ENCODE measurements at places on chromosomes 3 and 15.
A peak's percentile ranks its signal among the peaks of the same experiment; 100 is the strongest.

DNA sequence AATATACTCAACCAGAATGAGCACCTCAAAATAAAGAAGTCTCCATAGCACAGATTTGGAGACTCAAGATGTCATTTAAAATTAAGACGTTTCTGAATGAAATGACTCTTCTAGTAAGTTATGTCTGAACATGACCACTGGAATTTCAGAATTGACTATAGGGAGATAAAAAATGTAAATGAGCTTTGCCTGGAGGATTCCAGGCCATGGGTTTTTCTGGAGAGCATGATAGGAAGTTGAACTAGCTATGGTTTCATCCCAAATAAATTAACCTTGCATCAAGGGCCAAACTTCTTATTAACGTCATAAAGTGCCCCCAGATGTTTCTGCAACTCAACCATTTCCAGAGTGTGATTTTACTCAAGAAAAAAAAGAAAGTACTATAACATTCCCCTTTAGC, 222.6 kb upstream of the NR2F2 start:
- DNase-seq: no peak

DNA sequence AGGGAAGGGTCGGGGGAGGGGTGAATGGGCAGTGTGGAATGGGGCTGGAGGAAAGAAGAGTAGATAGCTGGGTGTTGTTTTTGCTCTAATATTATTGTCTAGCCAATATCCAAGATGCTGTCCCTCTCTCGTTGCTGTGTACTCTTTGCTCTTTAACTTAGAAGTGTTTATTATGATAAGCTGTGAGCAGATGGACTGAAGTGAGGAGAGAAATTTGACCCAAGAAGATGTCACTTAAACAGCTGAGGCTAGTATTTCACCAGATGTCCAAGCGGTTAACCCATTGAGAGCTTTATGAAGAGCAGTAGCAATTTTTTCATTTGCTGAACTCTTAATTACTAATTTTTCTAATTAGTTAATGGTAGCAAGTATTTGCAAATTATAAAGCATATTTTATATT, 212.2 kb upstream of the TP63 start:
- DNase-seq: no peak

DNA sequence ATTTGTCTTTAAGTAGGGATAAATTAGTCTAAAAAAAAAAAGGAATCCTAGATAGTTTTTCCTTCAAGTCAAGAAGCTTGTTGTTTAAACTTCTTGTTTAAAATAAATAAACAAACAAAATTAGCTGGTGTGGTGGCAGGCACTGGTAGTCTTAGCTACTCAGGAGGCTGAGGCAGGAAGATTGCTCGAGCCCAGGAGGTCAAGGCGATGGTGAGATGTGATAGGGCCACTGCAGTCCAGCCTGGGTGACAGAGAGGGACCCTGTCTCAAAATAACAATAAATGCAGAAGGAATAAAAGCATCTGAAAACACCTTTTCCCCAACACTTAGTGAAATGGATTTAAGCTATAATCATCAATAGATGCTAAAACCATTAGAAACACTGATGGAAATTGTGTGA, 19.0 kb downstream of the GLB1 start:
- no peak for DNase-seq

DNA sequence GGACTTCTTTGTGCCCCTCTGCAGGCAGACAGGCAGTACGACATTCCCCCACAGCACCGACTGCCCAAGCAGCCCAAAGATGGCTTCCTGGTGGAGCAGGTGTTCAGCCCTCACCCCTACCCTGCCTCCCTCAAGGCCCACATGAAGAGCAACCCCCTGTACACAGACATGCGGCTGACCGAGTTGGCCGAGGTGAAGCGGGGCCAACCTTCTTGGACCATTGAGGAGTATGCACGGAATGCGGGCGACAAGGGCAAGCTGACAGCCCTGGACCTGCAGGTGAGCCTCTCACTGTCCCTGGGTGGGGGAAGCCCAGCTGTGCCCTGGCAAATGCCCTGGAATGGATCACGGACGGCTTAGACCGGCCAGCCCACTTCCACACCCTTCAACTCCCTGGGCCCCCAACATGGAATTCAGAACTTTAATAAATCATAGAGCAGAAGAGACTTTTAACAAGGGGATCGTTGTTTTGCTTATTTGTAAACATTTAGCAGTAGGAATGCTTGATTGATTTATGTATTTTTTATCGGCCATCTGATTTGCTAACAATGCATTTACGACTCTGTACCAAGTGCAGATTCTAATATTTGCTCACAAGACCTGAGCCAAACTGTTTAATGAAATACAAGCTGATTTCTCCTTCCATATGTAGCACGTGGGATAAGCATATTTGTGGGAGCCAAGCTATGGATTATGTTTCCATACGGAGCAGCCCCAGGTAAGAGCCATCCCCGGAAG, 31.1 kb downstream of the MINAR1 start:
- DNase-seq: no peak

GRCh38 chr3:16476636-16477035, 36.9 kb downstream of the RFTN1 start:
- DNase-seq: no peak

GRCh38 chr3:19596408-19596807, 337.6 kb downstream of the EFHB start:
- no peak for DNase-seq

DNA sequence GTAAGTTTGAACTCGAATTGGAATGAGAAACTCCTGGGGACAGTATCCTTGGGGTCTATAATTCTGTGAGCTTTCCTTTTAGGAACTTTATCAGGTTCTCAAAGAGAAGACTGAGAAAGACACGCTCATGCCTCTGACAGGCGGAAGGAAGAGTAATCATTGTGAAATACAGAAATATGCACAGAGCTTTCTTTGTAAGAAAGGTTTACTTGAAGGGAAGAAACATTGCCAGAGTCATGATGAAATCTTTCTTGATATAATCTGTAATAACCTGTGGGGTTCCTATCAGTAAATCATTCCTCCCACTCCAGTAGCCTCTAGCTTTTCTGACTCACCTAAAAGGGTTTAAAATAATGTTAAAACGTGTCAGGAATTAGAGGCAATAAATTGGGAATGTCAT, 83.6 kb upstream of the CCDC39 start:
- DNase-seq: no peak

GRCh38 chr3:50986726-50987125, 312.0 kb downstream of the DOCK3 start:
- no peak for DNase-seq

GRCh38 chr15:40037721-40038120, 1.3 kb downstream of the SRP14 start:
- DNase-seq: no peak

GRCh38 chr3:28951772-28952556, 328.9 kb upstream of the RBMS3 start:
- no peak for DNase-seq

GRCh38 chr15:99486371-99487336, 79.1 kb upstream of the MEF2A start:
- peak; percentile 73 for DNase-seq

DNA sequence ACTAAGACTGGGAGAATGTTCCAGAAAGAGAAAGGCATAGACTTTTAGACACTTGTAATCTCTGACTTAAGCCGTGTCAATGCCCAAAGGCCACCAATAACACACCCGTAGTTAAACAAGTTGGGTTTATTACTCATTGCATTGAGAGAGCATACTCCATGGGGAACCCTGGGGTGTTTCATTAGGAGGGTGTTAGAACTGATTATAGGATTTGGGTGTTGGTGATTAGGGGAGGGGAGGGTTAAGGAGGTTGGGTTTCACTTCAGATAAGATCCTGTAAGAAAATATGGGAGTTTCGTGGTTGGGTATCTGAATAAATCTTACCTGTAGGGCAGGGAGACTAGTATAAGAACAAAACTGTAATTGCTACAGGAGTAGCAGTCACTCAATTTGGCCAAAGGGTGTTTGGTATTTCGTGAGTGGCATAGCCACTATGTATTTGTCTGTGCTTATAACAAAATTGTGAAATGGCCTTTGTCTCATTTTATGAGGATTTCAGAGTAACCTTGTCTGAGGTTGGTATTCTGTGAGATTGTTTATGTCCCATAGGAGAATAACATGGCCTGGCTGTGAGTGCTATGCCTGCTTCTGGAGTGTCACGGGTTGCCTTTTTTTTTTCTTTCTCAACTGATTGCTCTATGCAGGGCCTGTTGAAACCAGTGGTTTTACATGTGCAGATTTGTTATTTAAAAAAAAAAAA, 2.9 kb downstream of the HACD3 start:
- no peak for DNase-seq

GRCh38 chr3:126527006-126527405, 3.1 kb downstream of the CHST13 start:
- DNase-seq: no peak

GRCh38 chr15:39358441-39359041, 222.3 kb upstream of the THBS1 start:
- DNase-seq: no peak

DNA sequence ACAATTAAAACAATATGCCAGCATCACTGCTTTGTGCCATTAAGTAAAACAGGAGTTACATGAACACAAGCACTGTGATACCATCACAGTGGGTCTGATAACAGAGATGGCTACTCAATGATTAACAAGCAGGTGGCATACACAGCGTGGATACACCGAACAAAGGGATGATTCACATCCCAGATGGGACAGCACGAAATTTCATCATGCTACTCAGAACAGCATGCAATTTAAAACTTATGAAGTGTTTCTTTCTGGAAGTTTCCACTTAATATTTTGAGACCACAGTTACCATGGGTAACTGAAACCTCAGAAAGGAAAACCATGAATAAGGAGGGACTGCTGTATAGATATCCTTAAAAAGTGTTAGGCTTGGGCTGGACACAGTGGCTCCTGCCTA, 44.5 kb downstream of the SLC24A1 start:
- DNase-seq: no peak

GRCh38 chr3:45462522-45463265, 74.3 kb downstream of the LARS2 start:
- DNase-seq: no peak

DNA sequence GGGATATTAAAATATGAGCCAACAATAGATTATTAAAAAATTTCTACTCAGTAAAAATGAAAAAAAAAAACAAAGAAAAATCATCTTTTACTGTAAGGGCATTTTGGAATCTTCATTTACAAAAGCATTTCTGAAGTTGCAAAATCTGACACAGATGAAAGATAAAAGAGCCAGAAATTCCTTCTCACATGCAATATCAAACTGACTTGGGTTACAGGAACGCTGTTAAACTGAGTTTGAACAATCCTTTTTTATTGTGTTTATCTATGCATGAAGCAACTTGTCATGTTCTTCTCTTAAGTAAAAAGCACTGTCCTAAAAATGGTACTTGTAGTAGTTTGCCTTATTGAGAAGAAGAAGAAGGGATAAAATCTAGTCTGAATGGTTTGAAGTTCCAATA, 468.5 kb upstream of the KCNMB2 start:
- no peak for DNase-seq

GRCh38 chr3:188528396-188528795, 374.4 kb downstream of the LPP start:
- DNase-seq: no peak

- DNase-seq: no peak
These were observed 13.1 kb upstream of the RAB7A start for GRCh38 chr3:128712848-128713247.

GRCh38 chr3:35708394-35709271, 69.3 kb downstream of the ARPP21 start:
- no peak for DNase-seq

GRCh38 chr15:75051191-75051608, 27.8 kb downstream of the PPCDC start:
- DNase-seq: no peak

GRCh38 chr15:101043911-101044624, 124.9 kb downstream of the LRRK1 start:
- no peak for DNase-seq

DNA sequence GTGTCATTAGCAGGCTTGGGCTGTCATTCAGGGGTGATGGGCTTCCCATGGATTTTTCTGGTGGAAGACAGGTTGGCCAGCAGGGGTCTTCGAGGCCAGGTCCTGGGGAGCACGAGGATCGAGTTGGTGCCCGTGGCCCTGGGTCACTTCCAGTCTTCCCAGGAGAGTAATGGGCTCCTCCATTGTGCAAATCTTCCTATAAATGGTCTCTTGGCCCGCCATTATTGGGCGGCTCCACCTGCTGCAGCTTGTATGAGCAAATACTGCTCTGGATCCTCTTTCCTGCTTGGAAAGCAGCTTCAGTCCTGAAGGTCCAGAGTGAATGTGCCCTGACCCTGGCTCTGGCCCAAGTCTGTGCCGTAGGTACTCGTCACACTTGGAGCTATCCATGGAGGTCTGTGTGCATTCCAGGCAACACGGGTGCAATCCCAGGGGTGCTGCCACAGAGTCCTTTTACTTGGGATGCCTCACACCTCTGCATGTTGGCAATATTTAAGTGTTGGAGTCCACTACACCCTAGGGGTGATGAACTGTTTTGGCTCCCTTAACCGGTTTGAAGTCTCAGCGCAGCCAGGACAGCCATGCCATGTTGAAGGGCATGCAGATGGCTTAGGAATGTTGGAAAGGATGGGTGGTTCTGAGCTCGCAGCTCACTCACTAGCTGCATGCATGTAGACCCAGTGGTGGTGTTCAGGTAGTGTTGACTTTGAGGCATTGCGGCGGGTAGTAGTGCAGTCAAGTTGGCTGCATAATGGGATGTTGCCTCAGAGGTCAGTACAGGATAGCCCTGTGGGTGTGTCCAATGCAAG, 97.6 kb downstream of the SNRPN start:
- DNase-seq: no peak

- DNase-seq: no peak
These were observed 23.6 kb downstream of the CRTC3 start for GRCh38 chr15:90553248-90553745.

GRCh38 chr15:74203914-74204431, 1.4 kb upstream of the STRA6 start:
- no peak for DNase-seq

GRCh38 chr3:140834266-140835037, 107.2 kb upstream of the SLC25A36 start:
- DNase-seq: no peak

- no peak for DNase-seq
These were observed 195.5 kb upstream of the TMC3 start for GRCh38 chr15:81569286-81570080.

- peak; percentile 35 for DNase-seq
These were observed 27.6 kb upstream of the CXCR6 start for GRCh38 chr3:45915518-45916231.

DNA sequence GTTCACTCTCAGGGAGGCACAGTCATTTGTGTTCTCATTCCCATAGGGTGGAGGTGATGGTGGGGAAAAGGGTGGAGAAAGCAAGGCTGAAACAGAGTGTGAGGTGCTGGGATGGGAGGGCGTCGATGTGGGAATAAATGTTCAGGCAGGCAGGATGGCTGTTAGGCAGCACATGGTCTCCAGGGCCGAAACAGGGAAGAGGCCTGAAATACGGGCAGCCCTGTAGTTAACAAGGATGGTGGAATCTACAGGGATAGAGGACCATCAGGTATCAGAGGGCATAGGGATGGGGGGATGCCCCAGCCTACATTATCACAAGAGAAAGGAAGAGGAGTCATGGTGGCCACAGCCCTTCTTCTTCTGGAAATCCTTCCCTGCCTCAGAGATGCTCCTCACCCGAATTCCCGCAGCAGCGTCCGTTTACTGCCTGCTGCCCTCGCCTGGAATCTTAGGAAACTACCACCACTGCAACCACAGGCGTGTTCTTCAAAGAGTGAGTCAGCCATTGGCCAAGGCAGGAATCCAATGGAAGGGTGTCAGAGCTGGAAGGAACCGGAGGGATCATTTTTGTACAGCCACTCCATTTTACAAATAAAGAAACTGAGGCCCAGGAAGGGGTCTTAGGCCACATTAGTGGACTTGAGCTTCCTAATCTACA, 49.7 kb upstream of the POMGNT2 start:
- DNase-seq: peak; percentile 73

- no peak for DNase-seq
These were observed 314.2 kb downstream of the CLSTN2 start for GRCh38 chr3:140249188-140249587.

Data from Calu3 (cell line).